C1 segment of cervical spinal cord (tissue), 14 donors: ENCODE measurements at places on chromosomes 2 and 18.

GRCh38 chr18:63106727-63107126 is 212.8 kb downstream of the BCL2 start:
- no peak for DNase-seq

DNA sequence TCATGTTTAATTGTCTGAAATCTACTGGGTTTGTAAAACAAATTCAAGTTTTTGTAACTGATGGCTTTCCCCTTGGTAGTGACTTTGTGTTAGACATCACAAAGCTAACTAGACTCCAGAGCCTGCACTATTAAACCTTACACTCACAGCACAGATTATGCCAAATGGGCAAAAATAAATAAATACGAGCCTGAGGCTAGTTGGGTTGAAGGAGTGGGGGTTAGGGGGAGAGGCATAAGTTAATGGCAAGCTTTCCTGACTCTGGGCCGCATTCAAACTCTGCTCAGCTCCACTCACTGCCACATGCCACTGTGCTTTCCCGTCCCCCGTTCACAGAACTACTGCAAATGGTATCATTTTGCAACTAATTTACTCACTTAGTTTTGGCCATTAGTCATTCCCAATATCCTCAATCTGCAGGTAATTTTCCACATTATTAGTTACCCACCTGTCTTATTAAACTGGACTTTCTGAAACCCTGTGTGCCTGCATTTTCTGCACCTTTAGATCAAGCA is 1079.9 kb upstream of the PIK3C3 start:
- DNase-seq = no peak

DNA sequence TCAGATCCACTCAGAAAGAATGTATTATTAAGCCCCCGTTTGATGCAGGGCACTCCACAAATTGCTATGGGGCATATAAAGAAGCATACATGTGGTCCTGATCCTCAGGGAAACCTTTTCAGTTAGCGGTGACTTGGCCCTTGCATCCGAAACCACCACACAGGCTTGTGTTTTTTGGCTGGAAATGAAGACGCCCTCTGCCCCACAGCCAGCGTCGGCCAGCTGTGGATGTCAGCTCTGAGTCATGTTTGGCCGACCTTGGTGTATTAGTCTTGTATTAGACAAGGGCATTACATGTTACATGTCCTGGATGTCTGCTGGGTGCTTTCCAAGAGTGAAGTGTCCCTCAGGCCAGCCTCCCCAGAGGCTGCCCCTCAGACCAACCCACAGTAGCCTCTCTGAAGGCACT is 107.6 kb upstream of the MAP3K20 start:
- DNase-seq = no peak

DNA sequence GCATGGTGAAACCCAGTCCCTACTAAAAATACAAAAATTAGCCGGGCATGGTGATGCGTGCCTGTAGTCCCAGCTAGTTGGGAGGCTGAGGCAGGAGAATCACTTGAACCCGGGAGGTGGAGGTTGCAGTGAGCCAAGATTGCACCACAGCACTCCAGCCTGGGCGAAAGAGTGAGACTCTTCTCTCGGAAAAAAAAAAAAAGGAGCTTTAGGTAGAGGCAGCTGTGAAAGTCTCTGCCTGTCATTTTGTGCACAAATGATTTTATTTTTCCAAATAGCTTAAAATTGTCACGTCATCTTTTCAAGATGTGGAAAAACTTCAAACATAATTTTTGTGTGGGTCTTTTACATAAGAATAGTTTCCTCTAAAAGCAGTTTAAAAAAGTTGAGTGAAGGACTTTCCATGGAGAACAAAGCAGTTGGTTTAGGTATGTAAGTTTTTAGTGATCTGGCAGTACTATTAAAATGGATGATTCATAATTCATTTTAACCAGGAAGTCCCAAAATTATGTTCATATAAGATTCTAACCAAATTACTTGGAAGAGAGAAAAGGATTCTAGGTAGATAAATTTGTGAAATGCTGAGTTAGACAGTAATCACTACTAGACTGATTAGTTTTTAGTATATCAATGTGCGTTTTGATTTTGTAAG is 11.5 kb downstream of the CCNYL1 start:
- DNase-seq = no peak

DNA sequence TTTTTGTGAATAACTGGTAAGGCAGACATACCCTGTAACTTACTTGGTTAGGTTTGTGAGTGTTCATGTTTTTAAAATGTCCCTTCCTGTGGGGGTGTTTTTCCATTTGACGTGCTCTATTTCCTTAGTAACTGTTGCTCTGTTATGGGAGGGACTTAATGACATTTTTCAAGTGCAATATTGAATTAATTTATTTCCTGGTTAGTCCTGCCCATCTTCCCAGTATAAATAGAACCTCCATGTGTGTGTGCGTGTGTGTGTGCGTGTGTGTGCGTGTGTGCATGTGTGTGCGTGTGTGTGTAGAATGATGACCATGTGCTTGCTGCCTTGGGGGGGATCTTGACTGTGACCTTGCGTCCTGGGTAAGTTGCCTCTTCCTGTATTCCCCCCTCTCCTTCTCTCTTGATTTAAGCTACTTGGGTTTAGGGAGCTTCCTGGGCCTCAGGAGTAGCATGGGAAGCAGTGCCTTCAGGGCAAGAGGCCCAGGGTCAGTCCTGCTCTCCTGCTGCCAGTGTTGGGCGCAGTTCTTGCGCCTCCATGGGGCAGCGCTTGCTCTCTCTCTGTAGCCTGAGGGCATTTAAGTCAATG is 163.9 kb downstream of the LDLRAD4 start:
- no peak for DNase-seq
